ENCODE measurements at places on chromosomes 7 and 10. TPM values are rescaled to one million over a fixed set of nuclear protein-coding genes. Genes with fewer than 3 reads are reported as not detected.

AP1S1 gene
- 41.0 TPM for polyA plus RNA-seq

GPR85 gene
- polyA plus RNA-seq: 1.4 TPM

ZNF32 gene
- 50.9 TPM for polyA plus RNA-seq

TRIM74 gene
- polyA plus RNA-seq: 0.41 TPM

FAM237B gene
- not detected for polyA plus RNA-seq

PNLIPRP3 gene
- 0.27 TPM for polyA plus RNA-seq

CYCS gene
- 75.1 TPM for polyA plus RNA-seq

TRPV5 gene
- polyA plus RNA-seq: not detected

SEMA3E gene
- polyA plus RNA-seq: 12.6 TPM

GRM8 gene
- polyA plus RNA-seq: 2.1 TPM

PAX4 gene
- polyA plus RNA-seq: not detected

PRLHR gene
- 0.16 TPM for polyA plus RNA-seq

RBP3 gene
- polyA plus RNA-seq: not detected

OR6B1 gene
- not detected for polyA plus RNA-seq
